ENCODE measurements at places on chromosomes 3 and 15.

GRCh38 chr15:71788646-71789579 lies 21.4 kb upstream of the NR2E3 start:
- DNase-seq = no peak

DNA sequence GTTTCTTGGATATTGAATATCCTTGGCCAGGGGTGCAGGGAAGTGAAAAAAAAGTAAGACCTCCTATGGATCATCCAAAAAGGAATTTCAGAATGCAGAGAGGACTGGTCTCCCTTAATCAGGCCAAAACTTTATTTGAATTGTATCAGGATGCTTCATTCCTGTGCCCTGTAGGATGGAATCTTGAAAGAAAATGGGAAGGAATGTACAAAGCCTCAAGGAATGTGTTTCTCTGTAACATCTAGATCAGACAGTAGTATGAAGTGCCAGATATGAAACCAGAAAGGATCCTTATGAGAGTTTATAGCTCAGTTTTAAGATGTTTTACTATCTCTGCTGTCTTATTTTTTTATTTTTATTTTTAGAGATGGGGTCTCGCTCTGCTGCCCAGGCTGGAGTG lies 6.5 kb upstream of the GSK3B start:
- DNase-seq = no peak

GRCh38 chr3:132404276-132404675 lies 13.0 kb upstream of the DNAJC13 start:
- DNase-seq = no peak

DNA sequence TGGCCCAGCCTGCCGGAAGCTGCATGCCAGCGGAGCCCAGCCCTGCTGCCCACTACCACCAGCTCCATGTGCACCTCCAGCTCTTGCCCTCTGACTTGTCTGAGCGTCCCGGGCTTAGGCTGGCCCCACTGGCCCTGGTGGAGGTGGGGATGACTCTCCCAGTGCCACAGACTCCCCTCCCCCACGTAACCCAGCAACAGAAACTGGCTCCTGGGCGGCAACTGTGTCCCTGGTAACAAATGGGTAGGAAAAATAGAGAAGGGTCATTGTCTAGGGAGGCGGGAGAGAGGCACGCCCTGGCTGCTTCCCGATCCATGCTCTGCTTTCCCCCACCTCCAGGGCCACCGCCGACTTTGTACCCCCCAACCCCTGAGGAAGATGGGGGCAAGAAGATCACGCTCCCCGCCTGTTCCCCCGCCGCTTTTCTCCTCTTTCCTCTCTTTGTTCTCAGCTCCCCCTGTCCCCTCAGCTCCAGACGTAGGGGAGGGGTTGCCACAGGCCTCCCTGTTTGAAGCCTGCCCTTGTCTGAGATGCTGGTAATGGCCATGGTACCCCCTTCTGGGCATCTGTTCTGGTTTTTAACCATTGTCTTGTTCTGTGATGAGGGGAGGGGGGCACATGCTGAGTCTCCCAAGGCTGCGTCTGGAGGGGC lies 10.8 kb upstream of the SEMA3B start:
- no peak for DNase-seq

- no peak for DNase-seq
These were observed 260.6 kb downstream of the GOLGA6L6 start for GRCh38 chr15:20280933-20281463.

DNA sequence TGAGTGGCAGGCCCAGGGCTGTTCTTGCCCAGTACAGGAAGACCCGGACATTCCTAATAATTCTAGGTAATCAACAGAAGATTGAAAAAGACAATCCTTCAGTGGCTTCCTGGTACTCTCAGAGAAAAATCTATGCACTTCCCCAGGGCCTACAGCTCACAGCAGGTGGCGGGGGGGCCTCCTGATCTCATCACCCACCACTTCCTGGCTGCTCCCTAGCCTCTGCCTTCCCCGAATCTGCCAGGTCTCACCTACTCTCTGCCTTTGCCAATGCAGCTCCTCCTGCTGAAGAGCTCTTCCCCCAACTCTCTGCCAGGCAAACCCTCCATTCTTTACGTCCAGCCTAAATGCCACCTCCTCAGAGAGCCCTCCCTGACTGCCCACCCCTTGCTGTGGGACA lies 37.5 kb downstream of the EHD4 start:
- DNase-seq = peak; percentile 70

DNA sequence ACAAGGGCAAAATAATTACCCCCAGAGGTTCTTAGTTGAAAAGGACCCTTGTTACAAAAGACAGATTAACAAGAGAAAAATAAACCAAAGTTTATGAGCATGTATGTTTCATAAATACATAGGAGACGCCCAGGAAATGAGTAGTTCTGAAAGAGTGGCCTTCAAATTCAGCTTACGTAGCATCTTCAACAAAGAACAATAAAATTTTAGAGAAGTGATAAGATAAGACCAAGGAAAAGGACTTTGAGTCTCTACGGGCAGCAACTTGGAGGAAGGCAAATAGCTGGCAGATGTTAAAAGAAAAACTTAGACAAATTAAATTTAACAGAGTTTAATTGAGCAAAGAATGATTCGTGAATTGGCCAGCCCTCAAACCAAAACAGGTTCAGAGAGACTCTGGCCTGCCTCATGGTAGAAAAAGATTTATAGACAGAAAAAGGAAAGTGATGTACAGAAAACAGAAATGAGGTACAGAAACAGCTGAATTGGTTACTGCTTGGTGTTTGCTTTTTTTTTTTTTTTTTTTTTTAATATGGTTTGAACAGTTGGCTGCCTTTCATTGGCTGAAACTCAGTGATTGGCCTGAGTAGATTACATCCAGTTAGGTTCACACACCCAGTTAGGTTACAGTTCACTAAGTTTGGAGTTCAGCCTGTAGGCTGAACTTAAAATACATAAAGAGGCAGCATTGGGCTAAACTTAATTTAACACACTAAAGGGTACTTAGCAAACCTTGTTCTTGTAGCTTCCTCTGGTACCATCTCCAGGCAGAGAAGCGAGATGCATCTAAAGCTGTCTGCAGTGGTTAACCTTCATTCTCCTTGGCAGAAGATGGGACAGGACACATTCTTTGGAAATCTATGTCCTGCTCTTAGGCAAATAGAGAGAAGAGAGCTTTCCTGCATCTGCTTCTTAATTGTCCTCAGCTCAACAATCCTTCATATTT lies 23.2 kb downstream of the C2CD4B start:
- DNase-seq = no peak

DNA sequence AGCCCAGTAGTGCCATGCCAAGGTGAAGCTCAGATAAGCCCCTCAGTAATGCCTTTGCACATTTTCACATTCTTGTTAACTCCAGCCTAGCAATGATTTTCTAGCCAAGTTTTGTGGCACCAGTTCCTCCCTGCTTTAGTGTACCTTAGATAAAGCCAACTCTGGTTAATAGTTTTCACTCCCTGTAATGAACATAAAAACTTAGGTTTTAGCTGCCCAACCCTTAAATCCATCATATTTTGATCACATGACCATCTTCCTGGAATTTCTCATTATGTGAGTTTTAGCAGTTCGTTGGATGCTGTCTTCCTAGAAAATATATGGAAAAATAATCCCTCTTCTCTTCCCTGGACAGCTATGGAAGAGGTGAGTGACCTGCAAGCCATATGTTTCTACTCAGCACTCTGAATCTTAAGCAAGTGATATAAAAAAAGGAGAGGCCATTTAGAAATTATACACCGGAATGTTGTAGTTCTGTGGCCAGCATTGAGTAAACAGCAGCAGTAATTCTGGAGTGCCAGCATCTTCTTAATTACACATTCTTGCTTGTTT lies 62.2 kb upstream of the P2RY1 start:
- DNase-seq = no peak

- DNase-seq = no peak
These were observed 26.2 kb downstream of the TRAK1 start for GRCh38 chr3:42117175-42118008.
